ENCODE measurements at places on chromosomes 6 and 20.

- DNase-seq = no peak
Observed at GRCh38 chr6:125899726-125900182, 56.8 kb upstream of the HINT3 start.

DNA sequence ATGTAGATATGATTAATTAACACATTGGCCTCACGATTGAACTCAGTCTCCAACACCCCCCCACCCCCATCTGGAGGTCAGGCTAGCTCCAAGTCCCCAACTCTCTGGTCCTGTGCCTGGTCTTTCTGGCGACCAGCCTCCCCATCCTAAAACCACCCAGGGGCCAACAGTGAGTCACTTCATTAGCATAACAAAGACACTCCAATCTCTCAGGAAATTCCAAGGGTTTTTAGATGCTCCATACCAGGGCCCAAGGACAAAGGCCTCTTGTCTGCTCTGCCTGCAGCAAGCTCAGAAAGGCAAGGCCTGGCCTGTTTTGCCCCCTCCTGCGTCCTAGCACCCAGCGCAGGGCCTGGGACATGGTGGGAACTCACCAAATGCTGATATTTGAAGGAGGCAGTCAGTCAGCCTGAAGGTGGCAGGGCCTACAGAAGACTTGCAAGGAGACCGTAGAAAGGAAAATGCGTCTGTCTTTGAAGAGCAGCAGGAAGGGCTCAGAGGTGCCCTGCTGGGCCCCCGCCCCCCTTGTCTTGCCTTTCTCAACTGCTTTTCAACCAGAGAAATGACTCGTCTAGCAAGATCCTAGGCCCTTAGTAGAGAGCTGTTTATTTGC, 184.7 kb downstream of the CDH4 start:
- DNase-seq = no peak

DNA sequence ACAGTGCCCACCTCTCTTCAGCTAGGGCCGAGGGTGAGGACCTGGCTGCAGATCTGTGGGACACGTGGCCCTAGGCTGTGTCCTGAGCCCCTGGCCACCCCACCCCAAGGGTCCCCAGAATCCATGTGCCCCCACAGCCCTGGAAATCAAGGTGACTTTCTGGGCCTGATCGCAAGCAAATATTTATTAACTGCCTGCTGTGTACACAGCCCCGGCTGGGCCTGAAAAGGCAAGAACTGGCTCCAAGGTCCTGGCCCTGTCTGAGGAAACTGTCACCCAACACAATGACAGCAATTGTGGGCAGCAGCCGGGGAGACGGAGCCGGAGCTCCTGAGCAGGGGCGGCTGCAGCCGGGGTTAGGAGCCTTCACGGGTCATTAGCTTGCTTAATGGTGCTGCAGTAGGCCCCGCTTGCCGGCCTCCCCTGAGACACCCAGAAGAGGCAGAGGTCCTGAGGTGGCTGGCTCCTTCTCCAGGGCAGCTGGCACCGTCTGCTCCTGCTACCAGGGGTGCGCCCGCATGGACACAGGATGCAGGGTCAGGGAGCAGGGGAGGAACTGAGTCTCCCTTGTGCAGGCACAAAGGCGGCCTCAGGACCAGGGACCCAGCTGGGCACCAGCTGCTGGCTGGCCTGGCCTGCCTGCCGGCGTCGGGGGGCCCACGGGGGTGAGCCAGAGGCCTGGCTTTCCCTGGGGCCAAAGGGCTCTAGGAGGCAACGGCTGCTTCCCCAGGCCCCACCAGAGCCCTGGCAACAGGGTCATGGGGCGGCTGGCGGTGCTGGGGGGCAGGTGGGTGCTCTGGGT, 24.1 kb downstream of the NPEPL1 start:
- DNase-seq = no peak

- no peak for DNase-seq
Observed at GRCh38 chr6:39347206-39347605, 24.7 kb upstream of the KCNK16 start.

DNA sequence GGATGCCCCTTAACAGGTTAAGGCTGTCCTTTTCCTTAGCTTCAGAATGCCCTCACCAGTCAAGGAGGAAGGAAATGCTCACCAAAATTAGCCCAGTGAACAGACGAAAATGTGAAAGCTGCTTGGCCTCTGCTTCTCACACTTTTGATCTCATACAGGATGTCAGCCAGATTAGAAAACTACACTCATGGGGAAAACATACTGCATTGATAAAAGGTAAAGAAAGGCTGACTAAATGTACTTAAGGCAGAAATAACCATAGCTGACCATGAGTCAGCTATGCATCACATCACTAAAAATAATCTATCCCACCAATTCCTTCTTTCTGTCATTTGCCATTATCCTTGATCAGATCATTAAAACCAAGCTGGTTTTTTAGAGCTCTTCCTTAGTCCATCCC, 198.4 kb upstream of the TENT5A start:
- no peak for DNase-seq

DNA sequence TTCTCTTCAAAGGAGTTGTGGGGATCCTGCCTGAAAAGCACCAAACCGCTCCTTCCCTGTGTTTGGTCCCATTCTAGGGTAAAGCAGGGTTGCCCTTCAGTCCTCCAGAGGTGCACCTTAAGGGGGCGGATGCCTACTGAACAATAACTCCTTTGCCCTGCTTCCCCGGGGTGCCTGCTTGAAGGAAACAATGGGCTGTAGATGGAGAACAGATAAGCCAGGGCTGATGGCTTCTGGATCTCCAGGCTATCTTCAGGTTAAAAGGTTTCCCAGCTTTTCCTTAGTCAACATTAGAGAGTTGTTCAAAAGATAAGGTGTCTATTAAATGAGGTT, 5.4 kb upstream of the PRDM1 start:
- DNase-seq = no peak

DNA sequence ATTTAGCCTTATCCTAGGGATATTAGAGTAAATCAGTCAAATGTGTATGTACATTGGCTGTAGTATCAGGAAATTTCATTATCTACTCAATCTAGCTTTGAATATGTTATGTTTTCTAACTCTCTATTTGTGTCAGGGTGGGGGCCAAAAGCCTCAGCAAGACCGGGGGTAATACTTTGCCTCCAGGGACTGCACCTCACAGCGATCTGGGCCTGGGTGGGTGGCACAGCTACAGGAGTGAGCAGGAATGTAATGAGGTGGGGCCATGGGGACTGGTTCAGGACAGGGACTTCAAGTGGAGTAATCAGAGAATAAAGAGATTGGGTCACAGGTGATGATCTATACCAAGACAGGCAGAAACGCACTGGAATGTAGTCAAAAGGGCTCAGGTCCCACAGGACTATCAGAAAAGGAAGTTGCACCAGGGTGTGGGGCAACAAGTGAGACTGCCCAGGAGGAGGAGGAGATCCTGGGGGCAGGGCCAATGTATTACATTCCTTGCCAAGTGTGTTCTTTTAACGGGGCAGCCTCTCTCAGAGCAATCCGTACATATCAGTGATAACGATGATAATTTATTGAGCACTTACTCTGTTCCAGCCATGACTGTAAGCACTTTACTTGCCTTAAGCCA, 54.0 kb downstream of the PIGU start:
- no peak for DNase-seq

- DNase-seq = peak; percentile 38
Observed at GRCh38 chr20:10536531-10536930, 101.4 kb downstream of the SLX4IP start.

DNA sequence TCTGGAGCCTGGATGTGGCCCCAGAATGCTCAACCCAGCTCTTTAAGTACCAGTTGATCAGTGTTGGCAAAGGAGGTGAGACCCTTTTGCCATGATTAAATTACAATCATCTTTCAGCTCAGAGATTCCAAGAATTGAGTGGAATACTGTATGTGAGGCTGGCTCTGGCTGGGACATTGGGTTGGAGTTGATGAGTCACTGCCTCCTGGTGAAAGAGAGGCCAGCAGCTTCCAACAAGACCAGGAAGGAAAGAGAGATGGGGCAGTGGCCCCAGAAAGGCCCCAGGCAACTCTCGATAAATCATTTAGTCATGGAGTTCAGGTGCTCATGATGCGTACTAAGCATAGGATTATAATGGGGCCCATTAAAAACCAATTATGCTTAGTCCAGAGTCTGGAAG, 2.1 kb downstream of the TGM6 start:
- no peak for DNase-seq

DNA sequence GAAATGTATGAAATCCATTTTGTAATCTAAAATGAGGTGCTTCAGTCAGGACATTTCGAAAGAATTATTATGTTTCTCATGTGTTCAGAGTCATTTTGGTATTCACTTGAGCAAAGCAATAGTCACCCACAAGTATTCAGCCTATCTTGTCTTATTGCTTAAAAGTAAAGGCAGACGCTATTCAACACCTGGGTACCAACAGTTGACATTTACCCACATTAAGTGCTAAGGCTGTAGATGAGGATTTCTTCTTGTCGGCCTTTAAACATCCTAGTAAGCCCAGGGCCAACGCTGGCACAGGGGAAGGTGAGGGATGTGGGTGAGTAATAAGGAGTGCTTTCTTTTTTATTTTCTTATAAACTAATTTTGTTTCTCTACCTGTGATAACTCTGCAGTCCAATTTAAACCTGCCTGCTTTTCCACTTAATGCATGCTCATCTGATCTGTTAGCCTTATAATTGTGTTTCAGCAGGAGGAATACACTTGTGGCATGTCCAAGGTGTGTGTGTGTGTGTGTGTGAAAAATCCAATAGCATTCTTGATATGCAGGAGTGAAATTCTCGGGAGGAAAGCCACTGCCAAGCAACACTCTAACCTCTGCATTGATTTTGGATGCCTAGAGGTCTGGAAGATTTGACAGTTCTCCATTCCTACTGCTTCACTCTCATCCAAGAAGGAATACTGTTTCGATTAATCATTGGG, 252.0 kb downstream of the SOX4 start:
- no peak for DNase-seq

DNA sequence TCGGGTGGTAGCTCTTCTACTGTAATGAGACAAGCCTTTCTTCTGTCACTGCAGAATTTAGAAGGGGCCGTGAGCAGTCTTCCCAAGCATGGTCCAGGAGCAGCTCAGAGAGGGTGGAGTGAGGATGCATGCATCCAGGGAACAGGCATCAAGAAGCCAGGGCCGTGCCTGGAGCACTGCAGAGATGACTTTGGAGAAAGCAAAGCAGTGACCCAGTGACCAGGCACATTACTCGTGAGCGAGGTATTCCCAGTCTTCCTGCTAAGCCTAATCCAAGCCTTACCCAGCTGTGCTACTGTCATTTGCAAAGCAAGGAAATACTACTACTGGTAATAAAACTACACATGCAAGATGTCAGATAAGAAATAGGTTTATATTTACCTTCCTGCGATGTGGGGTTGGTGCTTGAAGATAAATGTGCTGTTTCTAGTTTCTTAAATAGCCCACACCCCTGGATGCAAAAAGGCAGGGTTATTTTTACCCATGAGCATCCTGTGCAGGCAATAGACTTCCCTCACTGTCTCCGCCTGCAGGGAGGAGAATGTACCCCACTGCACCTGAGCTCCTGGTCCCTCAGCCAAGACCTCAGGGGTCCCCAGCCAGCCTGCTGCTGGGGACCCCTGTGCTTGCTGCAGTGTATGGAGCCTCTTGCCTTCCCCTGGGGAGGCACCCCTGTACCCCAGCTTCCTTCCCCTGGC, 62.9 kb downstream of the SSR1 start:
- no peak for DNase-seq

DNA sequence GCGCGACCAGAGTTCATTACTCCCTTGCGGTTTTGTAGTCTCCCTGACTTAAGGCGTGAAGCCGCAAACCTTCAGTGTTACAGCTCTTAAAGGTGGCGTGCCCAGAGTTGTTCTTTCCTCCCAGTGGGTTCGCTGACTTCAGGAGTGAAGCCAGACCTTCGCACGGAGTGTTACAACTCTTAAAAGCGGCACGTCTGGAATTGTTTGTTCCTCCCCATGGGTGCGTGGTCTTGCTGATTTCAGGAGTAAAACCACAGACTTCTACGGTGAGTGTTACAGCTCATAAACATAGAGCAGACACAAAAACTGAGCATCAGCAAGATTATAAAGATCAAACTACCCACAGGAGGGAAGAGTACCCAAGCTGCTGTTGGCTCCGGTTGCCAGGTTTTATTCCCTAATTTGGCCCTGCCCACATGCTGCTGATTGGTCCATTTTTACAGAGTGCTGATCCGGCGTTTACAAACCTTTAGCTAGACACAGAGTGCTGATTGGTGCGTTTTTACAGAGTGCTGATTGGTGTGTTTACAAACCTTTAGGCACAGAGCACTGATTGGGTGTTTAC, 10.4 kb downstream of the TMEM14C start:
- no peak for DNase-seq

All from COR-L47 (cell line).